ENCODE measurements at places on chromosomes 2 and 18.

DNA sequence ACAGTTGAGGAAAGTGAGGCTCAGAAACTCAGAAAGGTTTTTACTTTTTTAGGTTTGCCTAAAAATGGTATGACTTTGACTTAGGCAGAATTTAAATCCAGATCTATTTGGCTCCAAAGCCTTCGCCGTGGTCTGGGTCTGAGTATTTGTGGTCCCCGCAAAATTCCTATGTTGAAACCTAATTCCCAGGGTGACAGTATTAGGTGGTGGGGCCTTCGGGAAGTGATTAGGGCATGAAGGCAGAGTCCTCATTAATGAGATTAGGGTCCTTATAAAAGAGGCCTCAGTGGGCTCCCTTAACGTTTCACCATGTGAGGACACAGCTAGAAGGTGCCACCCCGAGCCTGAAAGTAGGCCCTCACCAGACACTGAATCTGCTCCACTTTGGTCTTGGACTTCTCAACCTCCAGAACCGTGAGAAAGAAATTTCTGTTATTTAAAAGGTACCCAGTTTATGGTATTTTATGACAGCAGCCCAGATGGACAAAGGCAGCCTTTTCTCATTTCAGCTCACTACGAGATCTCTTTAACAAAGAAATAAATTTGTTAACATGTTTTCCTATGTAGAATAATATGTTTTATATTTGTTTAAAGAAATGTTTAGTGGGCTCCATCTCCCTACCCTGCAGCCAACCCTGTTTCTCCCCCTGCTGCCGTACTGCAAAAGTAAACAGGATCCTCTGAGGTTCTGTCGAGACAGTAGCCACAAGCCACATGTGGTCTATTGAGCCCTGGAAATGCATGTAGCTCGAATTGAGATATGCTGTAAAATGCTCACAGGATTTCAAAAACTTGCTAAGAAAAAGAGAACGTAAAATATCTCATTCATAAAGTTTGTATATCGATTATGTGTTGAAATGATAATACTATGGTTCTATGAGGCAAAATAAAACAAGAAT is 80.6 kb downstream of the MOGAT1 start:
- DNase-seq: no peak

DNA sequence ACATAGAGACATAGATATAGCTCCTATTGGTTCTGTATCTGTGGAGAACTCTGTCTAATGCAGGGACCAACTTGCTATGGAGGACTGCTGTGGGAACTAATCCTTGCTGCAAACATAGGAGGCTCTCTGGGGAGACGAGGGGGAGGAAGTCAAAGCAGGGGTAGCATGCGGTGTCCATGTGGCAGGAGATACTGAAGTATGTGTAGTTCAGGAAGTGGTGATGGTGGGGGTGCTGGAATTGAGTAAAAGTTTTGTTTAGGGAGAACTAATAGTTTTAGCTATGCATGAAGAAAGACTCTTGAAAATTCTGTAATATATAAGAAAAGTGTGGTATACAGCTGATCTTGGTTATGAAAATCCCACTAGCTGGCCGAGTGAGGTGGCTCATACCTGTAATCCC is 62.0 kb downstream of the ANKRD44 start:
- no peak for DNase-seq

DNA sequence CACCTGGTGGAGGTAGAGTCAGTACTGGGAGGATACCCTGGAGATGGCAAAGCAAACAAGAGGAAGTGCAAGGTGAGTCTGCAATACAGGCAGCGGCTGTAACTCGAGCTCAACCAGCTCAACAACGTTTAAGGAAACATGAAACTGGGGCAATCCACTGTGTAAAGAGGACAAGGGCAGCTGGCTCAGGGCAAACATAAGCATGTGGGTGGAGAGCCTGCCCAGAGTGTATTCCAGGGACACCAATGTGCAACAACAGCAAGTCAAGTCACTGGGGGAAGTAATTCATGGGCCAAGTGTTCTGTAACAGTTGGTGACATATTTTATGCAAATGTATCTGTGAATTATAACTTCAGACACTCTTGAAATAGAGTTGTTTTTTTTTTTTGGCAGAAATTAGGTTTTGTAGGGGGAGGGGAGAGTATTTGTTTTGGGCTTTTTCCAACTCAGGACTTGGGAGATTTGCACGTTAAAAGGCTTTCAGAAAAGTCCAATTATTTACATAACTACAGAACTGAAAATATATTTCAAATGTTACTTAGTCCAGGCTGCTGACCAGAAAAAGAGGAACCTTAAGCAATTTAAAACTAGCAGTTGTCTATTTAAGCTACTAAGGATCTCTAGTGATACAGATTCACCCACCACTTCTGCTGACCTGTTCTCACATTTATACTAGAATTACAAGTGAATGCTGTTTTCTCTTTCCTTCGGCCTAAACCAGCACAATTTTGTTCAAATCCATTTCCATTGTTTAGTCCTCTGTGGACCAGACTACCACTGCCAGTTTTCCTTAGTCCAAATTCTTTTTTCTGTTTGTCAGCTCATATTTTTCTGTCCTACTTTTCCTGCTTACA is 18.6 kb downstream of the NRXN1 start:
- DNase-seq: no peak

DNA sequence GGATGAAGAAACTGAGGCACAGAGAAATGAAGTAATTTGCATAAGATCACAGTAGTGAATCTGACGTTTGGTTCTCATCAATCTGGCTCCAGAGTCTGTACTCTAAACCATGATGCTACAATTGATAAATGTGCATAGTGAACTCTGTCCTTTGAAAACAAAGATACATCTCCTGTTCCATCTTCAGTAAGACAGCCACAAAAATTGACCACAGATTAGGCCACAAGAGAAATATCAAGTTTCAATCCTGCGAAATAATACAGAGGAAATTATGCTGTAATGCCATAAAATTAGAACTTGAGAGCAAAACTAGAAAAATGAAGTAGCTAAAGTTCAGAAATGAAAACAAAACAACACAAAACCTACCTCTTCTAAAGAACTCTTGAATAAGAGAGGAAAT is 28.4 kb downstream of the FAM98A start:
- DNase-seq: no peak

- DNase-seq: no peak
Observed at GRCh38 chr18:52541056-52541455, 201.1 kb downstream of the DCC start.

DNA sequence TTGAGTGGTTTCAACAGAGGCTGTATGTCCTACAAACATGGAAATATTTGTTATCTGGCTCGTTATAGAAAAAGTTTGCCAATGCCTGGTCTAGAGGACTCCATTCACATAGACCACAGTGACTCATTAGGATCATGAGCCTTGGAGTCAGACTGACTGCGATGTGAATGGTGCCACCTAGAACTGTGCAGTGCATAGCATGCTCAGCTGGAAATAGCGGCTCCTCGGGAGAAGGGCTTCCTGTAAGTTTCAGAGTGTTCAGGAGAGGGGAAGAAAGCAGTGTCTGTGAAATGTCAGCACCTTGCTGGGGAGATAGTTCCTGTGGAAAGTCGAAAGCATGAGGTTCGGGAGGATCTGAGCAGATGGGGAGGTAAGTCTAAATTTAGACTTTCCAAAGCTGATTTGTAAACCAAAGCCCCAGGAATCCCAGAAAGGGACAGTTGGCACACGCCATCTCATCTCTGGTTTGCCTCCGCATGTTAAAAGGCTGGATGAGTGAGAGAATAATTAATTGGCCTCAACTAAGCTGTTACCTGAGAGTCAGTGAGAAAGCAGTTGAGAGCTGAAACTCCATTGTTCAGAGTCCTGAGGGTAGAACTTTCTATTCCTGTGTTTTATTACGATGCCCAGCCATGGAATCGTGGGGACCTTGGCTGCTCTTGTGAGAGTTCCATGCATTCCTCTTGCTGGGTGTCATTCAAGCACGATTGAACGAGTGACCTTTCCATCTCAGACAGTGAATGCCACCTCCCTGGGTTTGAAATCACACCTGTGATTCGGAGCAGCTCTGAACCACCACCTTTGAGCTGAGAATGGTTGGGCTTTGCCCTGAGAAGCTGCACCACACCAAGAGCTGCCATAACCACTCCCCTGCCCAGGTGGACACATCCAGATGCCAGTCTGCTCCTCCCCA is 99.5 kb downstream of the MAPK4 start:
- DNase-seq: no peak
